Activated CD4-positive, alpha-beta T cell treated with anti-CD3 and anti-CD28 coated beads, Interleukin-2, amount 10 ng/mL, durations not matched to agents 7 days and 5 days (primary cell): ENCODE measurements at places on chromosomes 13 and 19.

DNA sequence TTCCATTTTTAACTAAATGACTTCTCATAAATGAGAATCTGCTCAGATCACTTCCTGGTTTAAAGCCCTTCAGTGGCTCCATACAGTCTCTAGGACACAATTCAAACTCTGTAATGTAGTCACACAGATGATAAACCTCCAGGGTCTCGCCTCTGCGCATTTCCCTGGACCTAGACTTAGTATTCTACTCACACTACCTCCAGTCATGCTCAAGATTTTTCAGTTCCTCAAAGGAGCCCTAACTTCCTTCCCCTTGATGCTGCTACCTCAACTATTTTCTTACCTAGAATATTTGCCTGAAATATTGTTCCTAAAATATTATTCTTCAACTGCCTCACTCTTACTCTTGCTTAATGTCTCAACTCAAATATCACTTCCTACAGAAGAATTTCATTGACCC, 86.7 kb upstream of the TPP2 start:
- no peak for DNase-seq

DNA sequence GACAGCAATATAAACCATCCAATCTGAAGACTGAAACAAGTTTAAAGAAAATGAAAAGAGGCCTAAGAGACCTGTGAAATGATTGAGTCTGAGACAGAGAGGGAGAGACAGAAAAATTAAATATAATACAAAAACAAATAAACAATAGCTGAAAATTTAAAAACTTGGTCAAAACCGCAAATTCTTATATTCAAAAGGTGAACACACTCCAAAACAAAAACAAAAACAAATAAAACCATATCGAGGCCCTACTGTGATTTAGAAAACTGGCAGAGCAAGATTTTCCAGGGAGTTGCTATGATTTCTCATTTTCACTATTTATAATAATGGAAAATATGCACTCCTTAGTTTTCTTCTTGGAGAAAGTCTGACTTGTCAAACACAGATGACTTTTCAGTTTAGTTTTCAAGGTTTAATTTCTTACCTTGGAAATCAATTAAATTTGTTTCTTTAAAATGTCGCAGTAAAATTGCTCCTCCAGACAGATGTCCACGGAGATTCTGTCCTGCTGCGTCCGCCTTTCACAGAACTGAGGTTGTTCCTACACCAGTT, 1420.3 kb downstream of the UQCRFS1 start:
- no peak for DNase-seq

DNA sequence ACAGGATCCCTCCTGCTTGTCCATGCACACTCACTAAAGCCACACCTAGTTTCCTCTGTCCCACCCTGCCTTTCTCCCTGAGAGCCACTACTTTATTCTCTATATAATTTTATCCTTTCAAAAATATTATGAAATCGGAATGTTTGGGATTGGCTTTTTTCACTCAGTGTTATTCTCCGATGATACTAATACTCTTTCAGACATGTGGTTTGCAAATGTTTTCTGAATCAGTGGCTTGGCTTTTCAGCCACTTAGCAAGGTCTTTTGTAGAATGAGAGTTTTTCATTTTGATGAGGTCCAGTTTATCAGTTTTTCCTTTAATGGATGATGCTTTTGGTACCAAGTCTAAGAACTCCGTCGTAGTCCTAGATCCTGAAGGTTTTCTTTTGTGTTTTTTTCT, 11.6 kb downstream of the SPATA13 start:
- no peak for DNase-seq

- DNase-seq, result no peak
These were observed 9.4 kb downstream of the NAPA start for GRCh38 chr19:47505506-47505905.

GRCh38 chr13:45731455-45731854, 29.3 kb downstream of the CBY2 start:
- no peak for DNase-seq

GRCh38 chr19:17450264-17451075, 2.0 kb upstream of the TMEM221 start:
- peak; percentile 35 for DNase-seq
